Activated naive CD4-positive, alpha-beta T cell treated with anti-CD3 and anti-CD28 coated beads, Interleukin-2, amount 10 ng/mL, durations not matched to agents 7 days and 5 days (primary cell): ENCODE measurements at places on chromosomes 2 and 18.
A peak's percentile ranks its signal among the peaks of the same experiment; 100 is the strongest.

GRCh38 chr2:130258356-130258755 is 60.1 kb upstream of the TUBA3E start:
- peaks cover 34% of the 10 kb centered on the region for H3K27me3 ChIP-seq
- no peak overlapping the region for H3K27ac ChIP-seq
- H3K4me3 ChIP-seq, result no peak overlapping the region
- no peaks in the 10 kb centered on the region for H3K4me1 ChIP-seq

- H3K36me3 ChIP-seq, result no peaks in the 10 kb centered on the region
- no peaks in the 10 kb centered on the region for H3K4me1 ChIP-seq
- H3K27ac ChIP-seq, result no peak overlapping the region
Measured at GRCh38 chr18:73688851-73689711, 458.6 kb downstream of the FBXO15 start.

DNA sequence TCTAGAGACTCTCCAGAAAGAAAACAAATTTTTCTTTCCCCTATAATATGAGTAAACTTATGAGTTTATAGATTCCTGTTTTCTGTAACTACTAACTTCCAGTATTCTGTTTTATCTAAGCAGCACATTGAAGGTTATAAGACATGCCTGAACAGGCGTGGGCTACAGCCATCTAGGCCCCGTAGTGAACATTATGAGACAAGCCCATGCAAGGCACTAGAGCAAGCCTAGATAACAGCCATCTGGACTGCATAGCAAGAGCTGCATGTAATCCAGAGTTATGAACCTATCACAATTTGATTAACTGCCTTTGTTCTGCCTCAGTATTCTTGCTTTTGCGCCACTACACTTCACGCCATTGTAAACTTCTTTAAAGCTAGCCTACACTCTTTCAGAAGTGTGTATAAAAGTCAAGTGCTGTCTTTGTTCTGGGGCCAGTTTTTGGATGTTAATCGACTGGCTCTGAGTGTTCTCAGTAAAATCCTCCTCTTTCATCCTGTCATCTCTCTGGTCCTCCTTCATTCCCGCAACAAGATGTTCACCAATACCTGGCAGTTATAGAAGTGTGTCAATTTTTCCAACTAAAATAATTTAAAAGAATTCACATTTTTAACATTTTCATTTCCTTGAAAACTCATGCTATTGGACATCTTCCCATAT is 3.0 kb upstream of the SULT1C3 start:
- DNase-seq, result no peak
- H3K27me3 ChIP-seq, result no peaks in the 10 kb centered on the region
- no peaks in the 10 kb centered on the region for H3K36me3 ChIP-seq
- H3K4me1 ChIP-seq, result no peaks in the 10 kb centered on the region

GRCh38 chr2:218754201-218754600 is 27.7 kb upstream of the CYP27A1 start:
- no peaks in the 10 kb centered on the region for H3K4me1 ChIP-seq
- peaks cover 34% of the 10 kb centered on the region for H3K36me3 ChIP-seq
- DNase-seq, result no peak
- H3K27ac ChIP-seq, result no peak overlapping the region
- H3K4me3 ChIP-seq, result no peak overlapping the region

GRCh38 chr18:3610813-3611212 is 160.8 kb downstream of the TGIF1 start:
- H3K27ac ChIP-seq, result no peak overlapping the region
- DNase-seq, result no peak
- H3K4me3 ChIP-seq, result no peak overlapping the region
- no peaks in the 10 kb centered on the region for H3K27me3 ChIP-seq

DNA sequence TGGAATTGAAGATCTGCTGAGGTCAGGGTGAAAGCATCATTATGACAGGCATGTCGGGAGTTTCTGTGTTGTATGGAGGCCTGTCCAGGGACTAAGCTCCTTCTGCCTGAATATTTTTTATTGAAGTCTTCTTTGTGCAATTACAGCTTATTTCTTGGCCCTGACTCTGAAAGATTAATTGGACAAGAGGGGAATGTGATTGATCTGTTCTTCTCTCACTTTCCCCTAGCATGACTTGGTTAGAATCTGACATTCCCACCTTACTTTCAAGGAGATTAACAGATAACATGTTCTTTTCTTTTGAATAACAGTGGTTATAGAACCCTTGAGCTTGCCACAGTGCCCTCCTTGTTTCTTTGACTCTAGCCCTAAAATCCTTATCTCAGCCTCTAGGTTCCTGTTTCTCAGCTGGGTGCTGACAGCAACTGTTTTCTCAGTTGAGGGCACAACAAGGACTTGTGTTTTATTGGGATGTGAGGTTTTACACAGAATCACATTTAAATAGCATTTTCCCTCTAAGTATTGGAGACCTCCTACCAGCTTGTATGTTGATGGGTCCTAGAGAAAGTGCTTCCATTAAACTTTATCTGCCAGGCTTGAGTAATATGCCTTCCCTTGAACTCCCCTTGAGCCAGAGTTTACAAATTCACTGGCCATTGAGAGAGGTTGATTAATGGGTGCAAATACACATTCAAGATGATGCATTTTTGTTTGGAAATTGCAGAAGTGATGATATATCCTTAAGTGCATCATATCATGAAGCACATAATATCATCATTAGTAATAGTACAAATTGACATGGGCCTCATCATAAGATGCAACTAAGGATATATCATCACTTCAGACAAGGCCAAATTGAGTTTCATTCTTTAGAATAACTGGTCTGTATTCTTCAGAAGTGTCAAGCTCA is 12.5 kb downstream of the TTLL4 start:
- no peak overlapping the region for H3K27ac ChIP-seq
- peaks cover 17% of the 10 kb centered on the region for H3K36me3 ChIP-seq
- DNase-seq, result no peak
- no peaks in the 10 kb centered on the region for H3K4me1 ChIP-seq
- no peaks in the 10 kb centered on the region for H3K27me3 ChIP-seq

DNA sequence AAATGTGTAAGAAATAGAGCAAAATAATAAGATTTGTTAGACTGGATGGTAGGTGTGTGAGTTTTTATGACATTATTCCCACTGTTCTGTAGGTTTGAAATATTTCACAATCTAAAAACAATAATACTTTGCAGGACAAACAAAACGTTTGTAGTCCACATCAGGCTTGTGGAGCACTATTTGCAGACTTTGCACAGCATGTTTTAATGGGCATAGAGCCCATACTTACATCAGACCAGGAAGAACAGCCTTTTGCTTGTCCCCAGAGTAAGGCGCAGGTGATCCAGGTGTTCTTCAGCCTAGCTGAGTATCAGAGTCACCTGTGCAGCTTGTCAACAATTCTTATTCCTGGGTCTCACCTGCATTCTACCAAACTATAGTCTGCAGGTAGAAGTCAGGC is 9.1 kb upstream of the STK39 start:
- H3K4me1 ChIP-seq, result peaks cover 3% of the 10 kb centered on the region
- H3K36me3 ChIP-seq, result peaks cover 1% of the 10 kb centered on the region
- no peak for DNase-seq
- no peak overlapping the region for H3K4me3 ChIP-seq
- no peaks in the 10 kb centered on the region for H3K27me3 ChIP-seq

GRCh38 chr2:191610756-191611155 is 67.2 kb upstream of the NABP1 start:
- peaks cover 5% of the 10 kb centered on the region for H3K4me1 ChIP-seq
- peaks cover 8% of the 10 kb centered on the region for H3K27me3 ChIP-seq
- no peak overlapping the region for H3K27ac ChIP-seq

DNA sequence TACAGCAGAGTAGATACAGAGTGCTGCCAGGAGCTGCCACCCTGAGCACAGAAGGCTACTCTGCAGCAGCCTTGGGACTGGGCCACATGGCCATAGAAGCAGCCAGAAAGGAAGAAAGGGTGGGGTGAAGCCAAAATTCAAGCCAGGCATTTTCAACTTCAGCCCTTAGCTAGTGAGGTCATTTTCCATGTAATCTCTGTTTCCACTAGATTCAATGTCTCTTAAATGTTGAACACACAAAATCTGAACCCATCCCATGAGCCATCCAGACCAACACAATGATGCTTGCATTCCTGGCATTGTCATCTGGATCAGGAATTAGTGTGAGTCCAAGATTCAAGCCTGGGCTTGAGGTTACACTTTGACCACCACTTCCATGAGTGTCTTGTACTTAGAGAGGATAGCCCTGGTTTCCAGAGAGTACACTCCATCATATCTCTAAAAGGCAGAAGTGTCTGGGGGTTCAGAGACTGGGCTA is 243.6 kb downstream of the OSR1 start:
- no peak overlapping the region for H3K27ac ChIP-seq
- no peak for DNase-seq
- no peak overlapping the region for H3K4me3 ChIP-seq
- no peaks in the 10 kb centered on the region for H3K4me1 ChIP-seq

GRCh38 chr2:40289771-40290404 is 162.0 kb downstream of the SLC8A1 start:
- no peaks in the 10 kb centered on the region for H3K27me3 ChIP-seq
- H3K27ac ChIP-seq, result no peak overlapping the region
- DNase-seq, result no peak
- peak overlapping the region; percentile 9 for H3K4me3 ChIP-seq
- peaks cover 2% of the 10 kb centered on the region for H3K4me1 ChIP-seq

DNA sequence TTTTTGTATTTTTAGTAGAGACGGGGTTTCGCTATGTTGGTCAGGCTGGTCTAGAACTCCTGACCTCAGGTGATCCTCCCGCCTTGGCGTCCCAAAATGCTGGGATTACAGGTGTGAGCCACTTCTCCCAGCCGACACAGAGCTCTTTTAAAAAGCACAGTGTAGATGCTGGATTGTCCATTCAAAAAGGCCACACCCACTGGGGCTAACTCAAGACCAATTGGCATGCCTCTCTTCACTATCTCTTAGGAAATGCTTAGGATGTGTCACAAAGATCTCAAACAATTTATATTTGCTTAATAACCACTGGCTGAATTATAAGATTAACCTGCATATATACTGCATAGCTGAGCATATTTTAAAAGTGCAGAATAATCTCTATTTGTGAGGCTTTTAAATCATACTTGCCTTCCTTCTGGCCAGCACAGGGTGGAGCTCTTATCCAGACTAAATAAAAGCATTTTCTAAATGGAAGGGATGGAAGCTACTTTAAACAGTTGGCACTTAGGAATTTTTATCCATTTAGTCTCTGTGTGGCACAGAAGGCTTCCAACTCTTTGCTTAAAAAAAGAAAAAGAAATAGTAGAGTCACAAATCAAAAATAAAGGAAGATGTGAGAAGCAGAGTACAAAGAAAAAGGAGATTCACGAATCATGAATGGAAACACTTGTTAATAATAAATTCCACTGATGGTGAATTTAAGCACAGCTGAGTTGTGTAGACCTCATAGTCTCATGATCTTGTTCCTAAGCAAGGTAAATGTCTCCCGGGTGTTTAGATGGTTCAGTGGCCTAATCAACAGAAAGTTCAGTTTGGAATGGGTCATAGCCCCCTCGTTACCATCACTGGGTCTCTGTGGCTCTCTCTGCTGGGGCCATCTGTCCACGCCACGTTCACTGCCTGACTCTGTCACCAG is 22.4 kb downstream of the CRYGD start:
- DNase-seq, result no peak
- no peak overlapping the region for H3K4me3 ChIP-seq
- no peaks in the 10 kb centered on the region for H3K36me3 ChIP-seq
- peaks cover 27% of the 10 kb centered on the region for H3K27me3 ChIP-seq
- H3K4me1 ChIP-seq, result peaks cover 18% of the 10 kb centered on the region

DNA sequence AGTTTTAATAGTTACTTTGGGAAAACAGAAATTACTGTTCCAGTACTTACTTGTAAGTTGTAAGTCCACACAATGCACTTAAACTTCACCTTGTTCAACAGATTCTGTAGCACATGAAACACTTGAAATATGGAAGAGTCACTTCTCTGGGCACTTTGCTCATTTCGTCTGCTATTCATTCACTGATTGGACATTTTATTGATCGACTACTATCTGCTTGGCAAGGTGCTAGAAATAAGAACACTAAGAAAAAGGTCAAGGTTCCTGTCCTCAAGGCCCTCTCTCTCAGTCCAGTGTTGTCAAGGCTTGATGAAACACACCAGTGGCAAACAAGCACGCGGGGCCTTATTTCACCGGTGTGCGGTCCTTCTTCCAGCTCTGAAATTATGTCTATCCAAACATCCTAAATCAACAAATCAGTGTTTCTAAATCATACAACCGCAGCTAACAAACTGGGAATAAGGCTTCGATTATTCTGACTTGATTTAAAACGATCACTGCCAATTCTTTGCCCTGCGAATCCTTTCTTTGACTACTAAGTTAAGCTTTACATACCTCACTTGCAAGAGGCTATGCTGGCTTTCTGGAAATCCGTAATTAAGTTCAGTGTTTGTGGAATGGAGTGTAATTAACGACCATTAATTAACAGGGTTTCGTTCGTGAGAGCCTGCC is 780 bp upstream of the ITGAV start:
- no peaks in the 10 kb centered on the region for H3K36me3 ChIP-seq
- H3K27me3 ChIP-seq, result peaks cover 5% of the 10 kb centered on the region
- peak overlapping the region; percentile 74 for H3K27ac ChIP-seq

DNA sequence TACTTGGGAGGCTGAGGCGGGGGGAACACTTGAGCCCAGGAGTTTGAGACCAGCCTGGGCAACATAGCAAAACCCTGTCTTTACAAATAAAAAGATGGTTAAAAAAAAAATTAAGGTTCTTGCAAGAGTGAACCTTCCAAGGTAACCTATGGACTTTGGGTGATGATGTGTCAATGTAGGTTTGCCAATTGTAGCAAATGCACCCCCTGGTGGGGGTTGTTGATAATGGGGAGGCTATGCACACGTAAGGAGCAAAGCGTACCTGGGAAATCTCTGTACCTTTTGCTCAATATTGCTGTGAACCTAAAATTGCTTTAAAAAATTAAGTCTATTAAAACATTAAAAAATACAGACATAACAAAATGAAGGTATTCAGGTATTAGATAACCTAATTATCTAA is 70.4 kb downstream of the CWC22 start:
- H3K36me3 ChIP-seq, result no peaks in the 10 kb centered on the region
- H3K4me1 ChIP-seq, result no peaks in the 10 kb centered on the region
- no peaks in the 10 kb centered on the region for H3K27me3 ChIP-seq
- no peak overlapping the region for H3K4me3 ChIP-seq
- DNase-seq, result peak; percentile 48

DNA sequence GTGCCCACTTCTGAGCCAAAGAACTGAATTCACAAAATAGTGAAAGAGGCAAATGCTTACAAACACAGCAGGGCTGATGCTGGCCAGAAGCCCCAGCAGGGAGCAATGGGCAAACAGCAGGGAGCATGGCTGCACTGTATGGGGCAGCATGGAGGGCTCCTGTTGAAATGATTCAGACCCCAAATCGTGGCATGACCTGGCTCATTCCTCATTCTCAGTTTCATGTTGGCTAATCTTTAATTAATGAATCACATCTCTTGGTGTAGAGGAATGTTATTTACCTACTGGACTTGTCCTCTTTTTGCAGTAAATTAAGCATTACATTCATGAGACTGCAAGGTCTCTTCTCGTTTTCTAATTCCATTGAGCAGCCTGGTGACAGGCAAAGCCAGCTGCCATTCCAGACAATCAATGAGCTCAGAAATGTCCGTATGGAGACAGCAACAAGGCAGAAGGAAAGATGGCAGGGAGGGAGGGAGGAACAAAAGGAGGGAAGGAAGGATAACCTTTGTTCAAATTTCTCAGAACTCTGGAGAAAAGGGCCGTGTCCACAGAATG is 84.9 kb upstream of the ST8SIA3 start:
- H3K27me3 ChIP-seq, result no peaks in the 10 kb centered on the region
- no peak overlapping the region for H3K27ac ChIP-seq
- no peak overlapping the region for H3K4me3 ChIP-seq
- DNase-seq, result no peak
- no peaks in the 10 kb centered on the region for H3K36me3 ChIP-seq

GRCh38 chr2:191907091-191907490 is 60.2 kb upstream of the CAVIN2 start:
- no peaks in the 10 kb centered on the region for H3K4me1 ChIP-seq
- no peak overlapping the region for H3K4me3 ChIP-seq
- H3K36me3 ChIP-seq, result no peaks in the 10 kb centered on the region
